CD4-positive, CD25-positive, alpha-beta regulatory T cell (primary cell): ENCODE measurements at places on chromosomes 11 and 22. TPM values are rescaled to one million over a fixed set of nuclear protein-coding genes. Genes with fewer than 3 reads are reported as not detected.

GRCh38 chr11:93541884-93542810 is 1.0 kb downstream of the SMCO4 start:
- H3K4me3 ChIP-seq, result peak overlapping the region; percentile 32
- H3K27me3 ChIP-seq, result peaks cover 23% of the 10 kb centered on the region
- no peak overlapping the region for H3K27ac ChIP-seq
- DNase-seq, result peak; percentile 66
- peaks cover 13% of the 10 kb centered on the region for H3K4me1 ChIP-seq

DNA sequence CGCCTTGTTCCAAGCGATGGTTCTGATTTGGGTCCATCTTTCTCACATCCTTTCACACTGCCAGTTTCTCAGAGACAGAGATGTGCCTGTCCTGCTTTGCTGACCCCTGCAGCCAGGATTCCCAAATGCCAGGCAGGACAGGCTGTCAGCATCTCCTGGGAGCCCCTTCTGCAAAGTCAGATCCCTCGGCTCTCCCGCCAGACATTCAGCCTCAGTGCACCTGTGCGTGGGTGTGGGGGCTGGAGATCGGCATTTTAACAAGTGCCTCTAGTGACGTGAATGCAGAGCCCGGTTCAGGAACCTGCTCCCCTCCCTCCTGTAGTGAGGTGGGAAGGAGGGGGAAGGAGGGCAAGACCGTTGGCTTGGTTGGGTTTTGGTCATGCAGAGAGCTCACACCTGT is 108.9 kb upstream of the FGF3 start:
- H3K4me1 ChIP-seq, result no peaks in the 10 kb centered on the region
- H3K36me3 ChIP-seq, result no peaks in the 10 kb centered on the region
- no peak overlapping the region for H3K27ac ChIP-seq
- DNase-seq, result no peak

DNA sequence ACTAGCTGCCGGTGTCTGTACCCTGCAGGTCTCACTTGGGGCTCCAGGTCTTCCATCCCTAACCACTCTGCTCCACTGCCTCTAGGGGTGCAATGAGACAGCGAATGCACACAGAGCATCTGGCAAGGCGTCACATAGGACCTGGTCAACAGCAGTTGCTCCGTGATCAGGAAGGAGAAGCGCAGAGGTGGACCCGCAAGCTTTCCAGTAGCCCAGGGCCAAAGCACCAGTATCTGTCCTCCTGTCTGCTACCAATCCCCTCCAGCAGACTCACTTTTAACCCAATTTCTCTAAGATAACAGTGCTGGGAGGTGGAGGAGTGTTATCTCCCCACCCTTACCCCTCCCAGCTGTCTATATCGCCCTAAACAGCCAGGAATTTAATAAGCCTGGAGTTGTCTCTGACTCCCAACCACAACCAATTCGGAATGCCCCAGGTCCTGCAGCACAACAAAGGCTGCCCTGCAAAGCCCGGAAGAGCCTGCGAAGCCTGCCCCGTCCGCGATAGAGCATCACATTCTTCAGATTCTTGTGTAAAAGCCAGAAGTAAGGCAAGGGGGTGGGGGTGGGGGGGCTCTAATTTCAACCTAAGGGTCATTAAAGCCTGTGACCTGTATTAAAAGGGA is 19.3 kb downstream of the MYH9 start:
- peaks cover 100% of the 10 kb centered on the region for H3K4me1 ChIP-seq
- H3K27me3 ChIP-seq, result no peaks in the 10 kb centered on the region
- H3K4me3 ChIP-seq, result peak overlapping the region; percentile 82
- H3K36me3 ChIP-seq, result peaks cover 25% of the 10 kb centered on the region
- DNase-seq, result no peak
- H3K27ac ChIP-seq, result peak overlapping the region; percentile 96

- peaks cover 1% of the 10 kb centered on the region for H3K27me3 ChIP-seq
- H3K27ac ChIP-seq, result no peak overlapping the region
- H3K36me3 ChIP-seq, result no peaks in the 10 kb centered on the region
- no peak overlapping the region for H3K4me3 ChIP-seq
These were observed 160.3 kb downstream of the BBOX1 start for GRCh38 chr11:27200779-27201453.

DNA sequence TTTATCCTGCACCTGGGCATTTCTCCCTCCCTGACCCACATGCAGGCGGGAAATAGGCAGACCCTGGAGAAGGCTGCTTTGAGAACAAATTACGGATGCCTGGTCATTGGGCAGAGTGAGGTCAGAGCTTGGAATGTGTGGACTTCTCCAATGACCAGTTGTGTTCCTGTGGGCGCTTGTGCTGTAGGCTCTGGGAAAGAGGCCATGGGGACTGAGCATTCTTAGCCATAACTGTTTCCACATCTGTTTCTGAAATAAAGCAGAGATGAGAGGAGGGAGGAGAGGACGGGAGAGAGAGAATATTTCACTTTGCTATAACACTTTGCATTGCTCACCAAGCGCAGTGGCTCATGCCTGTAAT is 11.2 kb upstream of the TMEM184B start:
- no peak for DNase-seq
- no peak overlapping the region for H3K4me3 ChIP-seq
- no peak overlapping the region for H3K27ac ChIP-seq
- H3K36me3 ChIP-seq, result no peaks in the 10 kb centered on the region
- H3K4me1 ChIP-seq, result no peaks in the 10 kb centered on the region

- no peak overlapping the region for H3K27ac ChIP-seq
- no peak overlapping the region for H3K4me3 ChIP-seq
- H3K4me1 ChIP-seq, result no peaks in the 10 kb centered on the region
- H3K36me3 ChIP-seq, result no peaks in the 10 kb centered on the region
- no peak for DNase-seq
- peaks cover 2% of the 10 kb centered on the region for H3K27me3 ChIP-seq
These were observed 72.6 kb downstream of the CCDC34 start for GRCh38 chr11:27290261-27291050.

DNA sequence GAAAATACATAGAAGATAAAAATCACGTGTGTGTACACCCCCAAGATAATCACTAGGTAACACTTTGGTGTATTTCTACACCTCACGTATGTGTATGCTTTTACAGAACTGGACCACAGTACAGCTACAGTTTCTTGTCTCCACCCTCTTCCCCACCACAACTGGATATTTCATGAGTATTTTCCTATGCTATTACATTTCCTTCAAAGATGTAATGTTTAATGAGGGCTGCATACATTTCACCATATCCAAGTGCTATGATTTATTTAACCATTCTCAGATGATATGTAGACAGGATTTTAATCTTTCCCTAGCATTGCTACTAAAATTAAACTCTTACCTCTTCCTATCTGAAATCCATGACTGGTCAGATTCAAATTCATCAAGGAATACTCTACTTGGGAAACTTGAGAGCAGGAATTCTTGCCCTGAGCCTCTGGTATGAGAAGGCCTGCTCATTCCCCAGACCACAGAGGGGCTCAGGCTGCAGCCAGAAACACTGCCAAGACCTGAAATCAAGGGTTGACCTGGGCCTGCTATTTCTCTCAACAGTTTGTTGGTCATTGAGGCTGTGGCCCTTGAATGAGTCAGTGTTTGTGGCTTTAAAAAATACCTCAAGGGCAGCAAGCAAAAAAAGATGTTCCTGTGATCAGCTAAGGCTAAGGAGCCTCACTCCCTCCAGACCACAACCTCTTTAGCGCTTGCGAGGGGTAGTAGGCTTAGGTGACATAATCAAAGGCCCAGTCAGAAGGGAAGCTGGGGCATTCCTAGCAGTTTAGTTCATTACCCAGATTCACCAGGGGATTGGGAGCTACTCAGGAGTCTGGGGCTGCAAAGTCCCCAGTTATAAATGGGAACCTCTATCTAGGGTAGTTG is 55.5 kb downstream of the ABTB2 start:
- H3K36me3 ChIP-seq, result no peaks in the 10 kb centered on the region
- H3K4me1 ChIP-seq, result no peaks in the 10 kb centered on the region
- no peaks in the 10 kb centered on the region for H3K27me3 ChIP-seq
- no peak overlapping the region for H3K4me3 ChIP-seq
- DNase-seq, result no peak

- DNase-seq, result no peak
- H3K27ac ChIP-seq, result no peak overlapping the region
- no peaks in the 10 kb centered on the region for H3K36me3 ChIP-seq
- H3K4me3 ChIP-seq, result no peak overlapping the region
- H3K27me3 ChIP-seq, result no peaks in the 10 kb centered on the region
These were observed 106.5 kb upstream of the DRD2 start for GRCh38 chr11:113581713-113582112.

GRCh38 chr22:45190202-45190872 is 26.6 kb downstream of the NUP50 start:
- DNase-seq, result no peak
- no peak overlapping the region for H3K27ac ChIP-seq
- peaks cover 4% of the 10 kb centered on the region for H3K4me1 ChIP-seq
- no peaks in the 10 kb centered on the region for H3K27me3 ChIP-seq
- H3K4me3 ChIP-seq, result no peak overlapping the region

Gene RASGRP2
- 170 TPM for polyA plus RNA-seq

Gene TMEM218
- 42.3 TPM for polyA plus RNA-seq

Gene CNGA4
- not detected for polyA plus RNA-seq
